ENCODE measurements at places on chromosomes 13 and 19.

GRCh38 chr19:37572203-37572602, 22.4 kb downstream of the ZNF571 start:
- no peak for DNase-seq

DNA sequence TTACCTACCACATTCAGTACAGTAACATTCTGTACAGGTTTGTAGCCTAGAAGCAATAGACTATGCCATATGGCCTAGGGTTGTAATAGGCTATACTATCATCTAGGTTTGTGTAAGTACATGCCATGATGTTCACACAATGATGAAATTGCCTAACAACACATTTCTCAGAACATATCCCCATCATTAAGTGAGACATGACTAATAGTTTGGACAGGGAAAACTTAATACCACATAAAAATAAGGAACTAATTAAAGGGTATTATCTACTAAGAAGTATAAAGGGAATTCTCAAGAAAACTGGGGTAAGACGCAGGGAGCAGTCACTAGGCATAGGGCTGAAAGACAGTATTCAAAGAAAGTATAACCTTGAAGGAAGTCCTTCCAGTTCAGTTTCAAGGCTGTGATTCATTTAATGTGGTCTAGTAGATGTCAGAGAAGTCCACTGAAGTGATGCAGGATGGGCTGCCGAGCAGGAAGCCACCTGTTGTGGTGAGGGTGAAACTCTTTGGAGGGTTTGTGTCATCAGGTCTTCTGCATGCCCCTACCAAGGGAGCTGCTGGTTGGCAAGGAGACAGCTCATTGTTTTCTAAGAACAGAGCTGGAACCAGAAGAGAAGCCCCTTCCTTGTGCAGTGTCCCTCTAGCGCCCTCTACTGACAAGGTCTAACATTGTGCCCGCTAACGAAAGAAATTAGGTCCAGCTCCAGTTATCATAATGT, 122.9 kb downstream of the OLFM4 start:
- DNase-seq: peak; percentile 11

- DNase-seq: no peak
Measured at GRCh38 chr19:827710-828321, at the start of gene AZU1. TSS of gene AZU1 (plus strand) at chr19:827837. CDS start at chr19:827847, 10 bp downstream.

DNA sequence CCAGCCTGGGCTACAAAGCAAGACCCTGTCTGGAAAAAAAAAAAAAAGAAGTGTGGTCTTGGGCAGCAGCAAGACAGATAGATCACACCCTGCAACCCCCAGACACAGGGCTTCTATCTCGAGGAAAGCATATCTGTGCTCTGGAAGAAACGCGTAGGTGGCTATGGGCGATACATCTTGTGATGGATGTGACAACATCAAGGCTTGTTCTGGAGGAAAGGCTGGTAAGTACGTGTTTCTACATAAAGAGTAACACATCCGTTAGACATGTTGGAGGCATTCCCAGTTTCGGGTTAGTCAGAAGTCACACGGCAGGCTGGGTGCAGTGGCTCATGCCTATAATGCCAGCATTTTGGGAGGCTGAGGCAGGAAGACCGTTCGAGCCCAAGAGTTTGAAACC, 6.6 kb upstream of the DHDH start:
- DNase-seq: no peak

DNA sequence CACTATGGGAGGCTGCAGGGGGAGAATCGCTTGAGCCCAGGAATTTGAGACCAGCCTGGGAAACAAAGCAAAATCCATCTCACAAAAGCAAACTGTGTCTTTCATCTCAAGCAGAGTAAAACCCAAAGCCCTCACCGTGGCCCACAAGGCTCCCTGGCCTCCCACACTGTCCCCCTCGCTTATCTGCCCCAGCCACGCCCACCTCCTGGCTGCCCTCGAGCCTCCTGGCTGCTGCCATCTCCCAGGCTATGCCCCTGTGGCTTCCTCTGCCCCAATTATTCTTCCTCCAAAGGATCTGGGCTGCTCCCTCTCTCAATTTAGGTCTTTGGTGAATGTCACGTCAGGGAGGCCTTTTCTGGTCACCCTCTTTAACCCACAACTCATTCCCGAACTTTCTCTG, 3.6 kb downstream of the RABAC1 start:
- DNase-seq: no peak

DNA sequence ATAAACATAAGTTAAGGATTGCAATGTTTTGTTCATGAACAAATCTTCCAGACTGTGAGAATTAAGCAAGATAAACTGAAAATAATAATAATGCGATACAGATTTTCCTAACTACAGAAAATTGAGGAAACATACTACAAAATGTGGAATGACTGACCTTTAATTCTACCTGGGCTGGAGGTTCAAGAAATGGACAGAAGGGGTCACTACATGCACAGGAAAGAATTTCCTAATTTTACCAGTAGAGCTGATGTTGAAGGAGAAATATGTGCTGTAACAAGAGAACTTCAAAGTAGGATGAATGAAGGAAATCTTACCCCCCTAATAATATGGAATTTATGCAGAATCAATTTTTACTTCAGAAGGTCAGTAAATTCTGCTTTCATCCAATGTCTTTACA, 62.3 kb downstream of the ZNF627 start:
- no peak for DNase-seq

- no peak for DNase-seq
Measured at GRCh38 chr19:30842926-30843325, 470.7 kb downstream of the ZNF536 start.

- DNase-seq: no peak
Measured at GRCh38 chr13:36530050-36530789, 97.9 kb downstream of the CCNA1 start.

GRCh38 chr13:101917475-101917810, 465.0 kb downstream of the ITGBL1 start:
- no peak for DNase-seq

DNA sequence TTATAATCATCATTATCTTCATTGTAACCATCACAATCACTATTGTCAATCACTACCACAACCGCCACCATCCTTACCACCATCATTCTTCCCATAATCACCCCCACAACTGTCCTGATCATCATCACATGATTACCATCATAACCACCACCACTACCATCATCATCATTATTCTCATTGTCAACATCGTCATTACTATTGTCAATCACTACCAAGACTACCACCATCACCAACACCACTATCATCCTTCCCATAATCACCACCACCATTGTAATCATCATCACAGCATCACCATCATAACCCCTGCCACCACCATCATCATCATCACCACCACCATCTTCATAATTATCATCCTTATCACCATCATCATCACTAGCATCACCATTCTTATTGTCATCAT, 55.2 kb downstream of the MBD3L1 start:
- no peak for DNase-seq

GRCh38 chr13:26914148-26914547, 153.6 kb upstream of the GPR12 start:
- DNase-seq: no peak

GRCh38 chr13:98665638-98665995, 86.9 kb downstream of the SLC15A1 start:
- DNase-seq: no peak

GRCh38 chr19:52943134-52943883, 19.4 kb downstream of the ZNF816 start:
- DNase-seq: no peak

DNA sequence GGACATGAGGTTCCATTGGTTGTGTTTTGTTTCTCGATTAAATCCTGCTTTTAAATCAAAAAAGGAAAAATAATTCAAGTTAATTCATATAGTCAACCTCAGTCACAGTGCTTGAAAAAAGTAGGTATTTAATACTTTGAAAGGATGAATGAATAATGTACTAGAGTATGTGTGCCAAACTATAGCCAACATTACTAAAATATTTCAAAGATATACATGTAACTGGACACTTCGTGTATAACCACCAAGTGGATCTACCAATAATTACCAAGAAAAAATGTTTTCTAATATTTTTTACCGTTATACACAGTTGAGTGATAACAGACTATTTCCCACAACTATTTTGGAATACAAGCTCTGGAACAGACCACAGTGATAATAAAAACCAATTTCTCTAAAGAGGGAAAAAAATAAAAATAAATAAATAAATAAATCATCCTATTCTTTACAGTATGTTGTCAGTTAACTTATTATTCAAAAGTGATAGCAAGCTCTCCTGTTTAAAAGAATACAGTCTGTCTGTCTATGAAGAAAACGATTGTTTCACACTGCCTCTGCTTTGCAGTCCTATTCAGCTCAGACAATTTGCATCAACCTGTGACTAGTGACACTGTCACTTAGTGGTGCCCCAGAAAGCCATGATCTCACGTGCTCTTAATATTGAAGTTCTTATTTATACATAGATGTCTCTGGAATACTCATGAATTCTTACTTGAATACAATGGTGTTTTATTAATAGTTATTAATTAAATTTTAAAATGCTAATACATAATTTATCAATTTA, 58.2 kb downstream of the UBL3 start:
- DNase-seq: no peak

DNA sequence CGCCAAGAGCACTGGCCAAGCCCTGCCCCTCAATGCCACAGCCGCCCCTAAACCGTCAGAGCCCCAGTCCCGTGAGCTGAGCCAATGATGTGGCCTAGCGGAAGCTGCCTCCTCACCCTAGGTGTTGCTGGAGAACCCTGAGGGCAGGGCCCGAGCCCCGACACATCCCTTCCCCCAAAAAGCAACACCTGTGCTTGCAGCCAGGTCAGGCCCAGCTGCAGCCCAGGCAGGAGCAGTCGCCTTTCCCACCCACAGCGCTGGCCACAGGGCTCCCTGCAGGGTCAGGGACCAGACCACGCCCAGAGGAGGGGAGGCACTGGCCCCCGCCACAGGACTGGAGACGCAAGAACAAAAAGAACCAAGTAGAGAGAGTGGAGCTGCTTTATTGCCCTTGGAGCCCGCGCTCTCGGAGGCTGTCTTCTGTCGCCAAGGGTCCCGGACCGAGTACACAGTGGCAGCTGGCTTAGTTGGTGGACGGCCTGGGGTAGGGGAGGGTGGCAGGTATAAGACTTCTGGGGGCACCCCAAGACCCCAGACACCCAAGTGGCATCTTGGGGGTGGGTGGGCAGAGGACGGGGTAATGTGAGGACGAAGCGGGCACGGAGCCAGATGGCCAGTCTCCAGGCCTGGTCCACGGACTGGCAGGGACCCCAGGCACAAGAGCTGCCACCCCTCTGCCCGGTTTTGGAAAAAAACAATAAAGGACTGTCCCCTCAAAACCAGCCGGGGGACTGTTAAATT, 3.3 kb downstream of the P2RY11 start:
- DNase-seq: no peak

DNA sequence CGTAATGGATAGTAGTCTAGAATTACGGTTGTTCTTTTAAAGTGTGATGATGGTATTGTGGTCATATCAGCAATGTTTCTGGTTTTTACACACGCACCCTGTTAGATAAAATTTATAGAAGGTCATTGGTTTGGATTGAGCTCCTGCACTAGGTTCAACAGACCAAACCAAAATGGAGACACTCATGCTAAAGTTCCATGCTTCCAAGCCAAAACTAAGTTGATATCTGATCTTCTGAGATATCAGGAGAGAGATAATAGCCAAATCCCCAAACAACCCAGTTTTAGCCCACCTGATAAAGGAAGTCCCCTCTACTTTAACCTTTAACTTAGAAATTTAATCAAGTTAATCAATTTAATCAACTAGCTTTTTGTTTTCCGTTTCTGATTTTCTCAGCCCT, 1.2 kb downstream of the NOSIP start:
- DNase-seq: no peak

- no peak for DNase-seq
Measured at GRCh38 chr19:55115446-55116065, 1.9 kb downstream of the PPP1R12C start.

- DNase-seq: no peak
Measured at GRCh38 chr13:91594061-91594460, 195.6 kb downstream of the GPC5 start.
